Memory B cell (primary cell): ENCODE measurements at places on chromosomes 1 and 21.

- no peak for DNase-seq
Measured at GRCh38 chr1:197908716-197909220, 6.3 kb downstream of the C1orf53 start.

DNA sequence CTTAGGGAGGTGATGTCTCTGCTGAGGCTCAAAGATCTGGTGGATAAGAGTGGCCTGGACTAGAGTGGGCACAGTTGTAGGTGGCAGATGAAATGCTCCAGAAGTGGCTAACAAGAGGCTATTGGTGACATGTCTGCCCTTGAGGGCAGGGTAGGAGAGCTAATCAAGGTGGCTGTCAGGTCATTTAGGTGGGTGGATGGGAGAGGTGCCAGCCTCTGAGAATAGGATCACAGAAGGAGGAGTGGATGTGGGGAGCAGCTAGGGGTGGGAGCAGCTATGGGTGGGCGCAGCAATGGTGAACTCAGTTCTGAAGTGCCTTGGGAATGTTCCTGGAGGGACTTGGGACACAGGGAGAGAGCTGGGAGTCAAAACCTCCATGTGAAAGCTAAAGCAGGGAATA is 142.0 kb upstream of the GRIK3 start:
- no peak for DNase-seq

DNA sequence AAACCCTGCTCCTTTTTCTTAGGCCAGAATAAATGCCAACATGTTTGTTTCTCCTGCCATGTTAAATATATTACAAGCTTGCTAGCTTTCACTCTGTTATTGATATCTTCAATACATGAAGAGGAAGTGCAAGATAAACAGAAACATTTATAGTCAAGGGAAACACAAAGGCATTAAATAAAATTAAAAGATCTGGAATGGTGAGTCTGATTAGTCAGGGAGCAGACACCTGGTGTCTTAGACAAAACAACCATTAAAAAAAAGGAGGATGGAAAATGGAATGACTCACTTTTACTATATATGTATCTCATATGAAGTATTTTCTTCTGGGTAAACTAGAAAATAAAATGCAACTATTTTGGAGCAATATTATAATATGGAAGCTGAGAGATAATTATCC is 123.3 kb downstream of the SMYD3 start:
- no peak for DNase-seq

DNA sequence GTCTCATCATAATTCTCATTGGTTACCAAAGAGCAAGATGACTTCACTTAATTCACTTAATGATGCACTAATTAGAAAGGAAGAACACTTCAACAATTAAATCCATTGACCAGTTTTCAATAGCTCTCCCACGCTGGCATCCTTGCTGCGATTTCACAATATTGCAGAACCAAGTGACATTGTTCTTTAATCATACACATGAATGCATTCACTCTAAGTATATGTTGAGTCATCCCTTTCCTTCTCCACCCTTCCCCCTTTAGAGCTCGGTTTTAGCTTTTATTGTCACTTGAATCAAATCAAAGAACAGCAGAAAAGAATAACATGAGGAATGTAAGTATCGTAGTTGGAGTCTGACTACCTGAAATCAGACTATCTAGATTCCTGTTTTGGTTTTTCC is 233.6 kb upstream of the FMN2 start:
- no peak for DNase-seq

DNA sequence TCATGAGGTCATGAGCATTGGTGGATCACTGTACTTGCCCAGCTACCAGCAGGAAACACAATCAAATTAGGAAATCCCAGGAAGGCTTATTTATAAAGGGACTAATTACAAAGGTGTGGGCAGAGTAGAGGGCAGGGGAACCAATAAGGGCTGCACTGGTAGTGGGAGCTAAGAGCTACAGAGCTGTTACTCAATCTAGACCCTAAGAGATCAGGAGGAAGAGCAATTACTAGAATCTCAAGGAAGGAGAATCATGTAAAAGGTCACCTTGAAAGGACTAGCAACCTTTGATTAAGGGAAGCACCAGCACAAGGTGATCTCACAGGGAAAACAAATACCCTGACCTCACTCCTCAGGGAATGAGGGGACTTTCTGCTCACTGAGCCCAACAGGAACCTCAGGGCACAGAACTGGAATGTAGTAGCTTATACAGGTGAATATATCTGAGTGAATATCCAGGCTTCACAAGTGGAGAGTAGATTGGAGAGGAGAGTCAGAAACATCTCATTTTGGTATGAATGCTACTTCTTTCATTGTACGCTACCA is 66.8 kb downstream of the SAMSN1 start:
- no peak for DNase-seq

GRCh38 chr1:9363061-9363471 is 70.4 kb downstream of the SPSB1 start:
- no peak for DNase-seq

DNA sequence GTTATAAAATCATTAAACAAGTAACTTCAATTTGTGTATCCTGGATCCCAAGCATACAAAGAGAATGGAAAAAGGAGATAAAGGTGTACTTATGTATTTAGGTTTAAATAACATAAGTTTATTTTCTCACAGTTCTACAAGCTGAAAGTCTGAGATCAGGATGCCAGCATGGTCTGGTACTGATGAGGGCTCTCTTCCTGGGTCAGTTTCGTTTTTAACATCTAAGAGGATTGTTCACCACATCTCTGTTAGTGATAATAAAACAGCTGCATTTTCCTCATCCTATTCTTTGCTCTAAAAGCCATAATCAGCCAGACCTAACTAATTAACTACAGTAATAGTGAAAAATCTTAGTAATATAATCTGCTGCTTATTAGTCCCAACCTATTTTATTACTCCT is 5.2 kb downstream of the EGLN1 start:
- DNase-seq: no peak

DNA sequence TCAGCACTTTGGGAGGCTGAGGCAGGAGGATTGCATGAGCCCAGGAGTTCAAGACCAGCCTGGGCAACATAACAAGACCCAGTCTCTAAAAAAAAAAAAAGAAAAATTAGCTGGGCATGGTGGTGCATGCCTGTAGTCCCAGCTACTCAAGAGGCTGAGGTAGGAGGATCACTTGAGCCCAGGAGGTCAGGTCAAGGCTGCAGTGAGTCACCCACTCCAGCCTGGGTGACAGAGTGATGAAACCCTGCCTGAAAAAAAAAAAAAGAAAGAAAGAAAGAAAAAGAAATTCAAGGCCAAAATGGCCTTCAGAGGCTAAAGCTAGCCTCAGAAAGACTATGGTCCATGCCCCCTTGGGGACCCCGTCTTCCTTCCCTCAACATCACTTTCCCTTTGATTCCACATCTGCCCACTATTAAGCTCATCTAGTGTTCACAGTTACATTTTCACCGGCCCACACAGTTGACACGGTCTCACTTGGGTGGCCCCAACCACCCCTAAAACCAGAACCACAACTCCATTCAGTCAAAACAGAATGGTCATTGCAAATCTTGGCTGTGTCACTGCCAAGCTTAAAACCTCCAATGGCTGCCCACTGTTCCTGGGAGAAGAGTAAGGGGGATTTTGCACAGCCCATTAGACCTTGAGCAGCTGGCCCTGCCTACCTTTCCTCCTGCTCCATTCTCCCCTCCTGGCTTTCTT is 2.1 kb upstream of the CAPN8 start:
- DNase-seq: no peak

DNA sequence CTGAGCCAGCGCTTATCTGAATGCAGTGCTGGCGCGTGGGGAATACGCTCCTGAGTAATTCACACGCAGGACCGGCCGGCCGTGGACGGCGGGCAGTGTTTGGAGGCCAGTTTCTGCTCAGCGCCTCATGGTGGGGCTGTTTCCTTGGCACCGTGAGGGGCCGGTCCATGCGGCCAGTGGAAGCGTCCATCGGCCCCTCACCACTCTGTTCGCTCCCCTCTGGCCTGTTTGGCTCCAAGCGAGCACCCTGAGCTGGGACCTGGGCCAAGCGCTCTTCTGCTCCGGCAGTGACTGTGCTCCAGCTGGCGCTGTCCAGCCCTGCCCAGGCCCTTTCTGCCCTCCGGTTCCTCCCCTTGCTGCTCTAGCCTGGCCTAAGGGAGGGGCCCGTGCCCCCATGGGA is 16.3 kb upstream of the PLCH2 start:
- DNase-seq: no peak

GRCh38 chr1:168497376-168497950 is 46.3 kb downstream of the XCL2 start:
- no peak for DNase-seq

DNA sequence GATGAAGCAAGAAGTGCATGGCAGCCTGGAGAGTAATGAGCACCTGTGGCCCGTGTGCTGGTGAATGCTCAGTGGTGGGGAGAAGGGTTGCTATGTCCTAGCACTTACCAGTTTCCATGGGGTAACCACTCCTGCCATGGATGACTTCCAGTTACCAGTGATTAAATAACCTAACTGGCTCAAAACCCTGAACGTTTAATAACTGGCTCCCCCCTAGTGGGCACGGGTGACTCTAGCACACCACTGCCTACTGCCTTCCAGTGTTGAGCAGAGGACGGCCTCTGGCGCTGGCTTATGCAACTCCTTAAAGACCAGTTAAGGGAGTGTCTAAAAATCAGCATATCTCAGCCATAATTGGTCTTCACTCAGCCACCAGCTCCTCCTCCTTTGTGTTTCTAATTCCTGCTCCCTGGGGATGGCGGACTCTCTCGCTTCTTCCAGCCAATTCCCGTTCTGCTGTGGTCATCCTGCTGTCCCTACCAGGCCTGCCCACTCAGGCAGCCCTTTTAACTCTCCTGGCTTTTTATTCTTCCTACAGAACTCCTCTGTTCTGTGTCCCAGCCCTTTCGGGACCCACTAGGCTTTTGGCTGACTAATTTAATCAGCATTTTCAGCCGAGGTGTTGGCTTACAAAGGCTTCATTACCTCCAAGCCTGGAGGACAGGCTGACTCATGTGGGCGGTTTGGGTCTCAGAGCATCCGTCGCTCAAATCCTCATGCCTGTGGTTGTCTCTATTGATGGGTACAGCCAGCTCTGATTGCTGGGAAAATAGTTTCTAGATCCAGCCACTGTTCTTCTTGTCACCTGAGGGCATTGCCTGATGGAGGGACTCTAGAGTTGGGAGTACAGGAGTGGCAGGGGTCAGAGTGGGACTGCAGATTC is 332.4 kb downstream of the CAMTA1 start:
- no peak for DNase-seq

DNA sequence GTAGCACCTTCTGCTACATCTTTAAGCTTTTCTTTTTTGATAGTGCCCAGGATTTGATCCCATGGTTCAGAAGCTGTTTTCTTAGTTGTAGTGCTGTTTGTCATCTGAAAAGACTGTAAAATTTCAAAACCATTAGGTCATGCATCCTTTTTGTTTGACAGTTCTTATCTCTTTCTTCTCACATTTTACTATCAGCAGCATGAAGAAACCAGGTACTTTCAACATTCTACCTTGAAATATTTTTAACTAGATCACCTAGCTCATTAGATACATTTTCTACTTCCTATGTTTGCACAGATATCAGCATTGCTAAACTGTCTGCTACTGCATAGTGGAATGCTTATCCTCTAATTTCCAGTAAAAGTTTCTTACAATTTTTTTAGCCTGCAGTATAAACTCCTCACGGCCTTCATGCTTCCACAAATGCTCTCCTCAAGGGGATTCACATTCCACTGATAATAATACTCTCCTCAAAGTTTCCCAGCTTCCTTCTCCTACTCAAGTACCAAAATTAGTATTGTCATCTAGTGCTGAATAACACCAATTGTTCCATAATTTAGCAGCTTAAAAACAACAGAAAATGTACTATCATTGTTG is 243.9 kb upstream of the ZRANB2 start:
- DNase-seq: no peak

DNA sequence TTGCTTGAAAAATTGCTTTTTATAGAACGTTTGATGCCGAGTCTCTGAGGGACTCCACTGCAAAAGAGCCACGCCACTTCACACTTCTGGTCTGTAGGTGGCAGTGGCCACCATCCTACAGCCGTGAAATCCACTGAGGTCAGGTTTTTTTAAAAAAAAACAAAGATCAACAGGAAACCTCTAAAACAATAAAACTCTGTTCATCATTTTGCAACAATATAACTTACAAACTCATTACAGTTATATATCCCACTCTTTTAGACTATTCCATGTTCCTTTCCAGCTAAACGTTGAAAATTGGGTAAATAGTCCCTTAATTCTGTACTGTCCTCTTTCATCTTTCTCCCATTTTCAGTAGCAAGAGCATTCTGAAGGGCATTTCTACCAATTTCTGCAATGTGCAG is 64.6 kb upstream of the FMN2 start:
- no peak for DNase-seq

- no peak for DNase-seq
Measured at GRCh38 chr1:41768583-41768982, 150.1 kb downstream of the HIVEP3 start.

DNA sequence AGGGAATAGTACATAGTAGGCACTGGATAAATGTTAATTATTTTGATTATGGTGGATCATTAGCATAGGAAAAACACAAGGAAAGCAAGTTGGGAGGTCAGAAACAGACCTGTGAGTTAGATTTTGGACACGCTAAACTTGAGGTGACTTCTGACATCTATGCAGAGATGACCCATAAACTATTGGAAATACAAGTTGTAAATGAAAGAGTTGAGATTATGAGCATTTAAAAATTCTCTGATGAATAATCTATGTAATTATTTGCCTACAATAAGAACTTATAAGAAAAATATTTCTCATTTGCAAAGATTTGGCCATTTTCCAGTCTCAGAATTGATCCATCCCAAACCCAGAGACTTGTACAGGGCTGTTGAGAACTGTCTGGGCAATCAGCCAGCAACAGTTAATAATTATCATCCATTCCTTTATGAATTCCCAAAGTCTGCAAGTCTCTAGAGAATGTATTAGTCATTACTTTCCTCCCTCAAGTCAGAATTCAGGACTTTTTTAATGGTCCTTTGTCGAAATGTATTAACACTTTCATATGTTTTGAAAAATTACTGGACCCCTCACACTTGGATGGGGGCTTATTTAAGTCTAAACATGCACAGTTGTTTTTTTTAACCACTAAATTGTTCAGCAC is 19.4 kb upstream of the SLAMF6 start:
- no peak for DNase-seq

GRCh38 chr1:46473991-46474390 is 15.6 kb upstream of the DMBX1 start:
- no peak for DNase-seq

DNA sequence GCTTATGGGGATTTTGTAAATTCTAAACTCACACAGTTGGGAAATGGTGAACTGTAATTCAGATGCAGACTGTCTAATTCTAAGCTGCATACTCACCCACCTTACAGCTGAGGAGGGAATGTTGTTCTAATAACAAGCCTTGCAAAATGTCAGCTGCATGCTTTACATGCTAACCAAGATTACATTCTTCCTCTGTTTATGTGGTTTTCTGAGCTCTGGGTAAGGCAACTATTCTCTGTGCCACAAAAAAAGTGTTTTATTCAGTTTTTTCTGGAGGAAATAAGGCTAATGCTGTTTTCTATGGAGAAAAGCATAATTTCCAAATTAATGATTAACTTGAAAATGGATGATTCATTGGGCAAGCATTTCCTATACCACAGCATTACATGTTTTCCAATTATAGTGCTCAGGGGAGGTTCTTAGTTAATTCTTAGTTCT is 64.9 kb downstream of the RGS13 start:
- DNase-seq: no peak
